ENCODE measurements at places on chromosomes 4 and X.

- DNase-seq: no peak
Measured at GRCh38 chr4:89860971-89861370, 24.0 kb upstream of the SNCA start.

DNA sequence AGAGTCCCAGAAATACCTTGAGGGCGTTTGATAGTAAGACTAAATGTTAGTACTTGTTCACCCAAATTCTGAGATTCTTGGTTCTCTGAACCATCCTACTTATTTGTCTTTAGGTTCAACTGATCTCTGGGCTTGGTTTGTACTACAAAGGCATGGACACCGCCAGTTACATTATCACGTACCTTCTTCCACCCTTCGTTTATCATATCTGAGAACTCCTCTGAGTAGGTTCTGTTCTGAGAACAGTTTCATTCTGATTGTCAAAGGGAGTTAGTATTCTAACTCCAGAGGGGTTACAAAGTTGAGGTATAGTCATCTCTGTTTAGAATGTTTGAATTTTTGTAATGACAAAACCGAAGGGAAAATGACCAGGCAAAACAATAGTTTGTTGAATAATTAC, 19.3 kb downstream of the ZFX start:
- no peak for DNase-seq

DNA sequence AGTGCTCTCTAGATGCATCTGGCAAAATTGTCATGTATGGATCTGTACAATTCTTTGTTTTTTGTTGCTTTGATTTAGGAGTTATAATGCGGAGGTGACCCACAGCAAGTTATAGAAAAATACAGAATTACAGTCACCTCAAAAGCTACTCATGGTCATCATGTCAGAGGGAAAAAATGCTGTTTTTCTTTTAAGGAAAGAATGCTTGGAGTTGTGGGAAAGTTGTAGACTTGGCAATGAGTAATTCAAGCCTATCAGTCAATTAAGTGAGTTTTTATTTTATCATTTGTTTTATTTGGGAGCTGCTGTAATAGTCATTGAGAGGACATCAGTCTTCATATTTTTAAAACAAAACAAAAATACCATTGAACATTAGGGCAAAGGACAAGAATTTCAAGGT, 16.4 kb downstream of the FHL1 start:
- no peak for DNase-seq

DNA sequence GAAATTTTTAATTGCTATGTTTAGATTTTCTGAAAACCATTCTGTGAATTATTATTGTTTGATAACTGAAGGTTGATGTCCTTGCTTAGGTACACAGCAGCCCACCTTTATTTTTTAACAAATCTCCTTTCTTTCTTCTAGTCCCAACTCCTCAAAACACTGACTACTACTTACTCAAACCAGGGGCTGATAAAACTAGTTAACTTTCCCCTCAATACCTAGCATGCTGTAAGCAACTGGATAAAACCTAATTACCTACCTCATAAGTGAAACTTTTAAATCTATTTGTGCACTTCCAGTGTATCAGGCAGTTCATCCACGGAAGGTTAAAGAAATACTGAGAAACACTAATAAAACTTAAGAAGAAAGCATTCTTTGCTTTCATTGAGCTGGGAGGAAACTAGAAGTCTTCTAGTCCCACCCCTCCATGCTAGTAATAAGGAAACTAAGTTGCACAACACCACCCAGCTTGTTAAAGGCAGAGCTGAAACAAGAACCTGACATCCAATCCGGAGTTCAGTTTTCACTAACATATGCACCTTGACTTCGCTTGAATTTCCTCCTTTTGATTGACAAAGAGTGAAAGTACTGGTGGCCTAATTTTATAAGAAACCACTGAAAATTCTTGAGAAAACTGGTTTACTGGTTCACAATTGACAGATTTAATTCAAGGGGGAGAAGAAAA, 180.2 kb upstream of the TET2 start:
- no peak for DNase-seq

DNA sequence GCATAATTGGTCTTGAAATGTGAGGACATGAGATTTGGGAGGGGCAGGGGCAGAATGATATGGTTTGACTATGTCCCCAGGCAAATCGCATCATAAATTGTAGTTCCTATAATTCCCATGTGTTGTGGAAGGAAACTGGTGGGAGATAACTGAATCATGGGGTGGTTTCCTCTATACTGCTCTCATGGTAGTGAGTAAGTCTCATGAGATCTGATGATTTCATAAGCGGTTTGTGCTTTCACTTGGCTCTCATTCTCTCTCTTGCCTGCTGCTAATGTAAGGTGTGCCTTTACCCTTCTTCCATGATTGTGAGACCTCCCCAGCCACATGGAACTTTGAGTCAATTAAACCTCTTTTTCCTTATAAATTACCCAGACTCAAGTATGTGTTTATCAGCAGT, 2595.9 kb downstream of the PCDH7 start:
- no peak for DNase-seq

GRCh38 chr4:92455951-92456350, 152.2 kb downstream of the GRID2 start:
- DNase-seq: no peak

DNA sequence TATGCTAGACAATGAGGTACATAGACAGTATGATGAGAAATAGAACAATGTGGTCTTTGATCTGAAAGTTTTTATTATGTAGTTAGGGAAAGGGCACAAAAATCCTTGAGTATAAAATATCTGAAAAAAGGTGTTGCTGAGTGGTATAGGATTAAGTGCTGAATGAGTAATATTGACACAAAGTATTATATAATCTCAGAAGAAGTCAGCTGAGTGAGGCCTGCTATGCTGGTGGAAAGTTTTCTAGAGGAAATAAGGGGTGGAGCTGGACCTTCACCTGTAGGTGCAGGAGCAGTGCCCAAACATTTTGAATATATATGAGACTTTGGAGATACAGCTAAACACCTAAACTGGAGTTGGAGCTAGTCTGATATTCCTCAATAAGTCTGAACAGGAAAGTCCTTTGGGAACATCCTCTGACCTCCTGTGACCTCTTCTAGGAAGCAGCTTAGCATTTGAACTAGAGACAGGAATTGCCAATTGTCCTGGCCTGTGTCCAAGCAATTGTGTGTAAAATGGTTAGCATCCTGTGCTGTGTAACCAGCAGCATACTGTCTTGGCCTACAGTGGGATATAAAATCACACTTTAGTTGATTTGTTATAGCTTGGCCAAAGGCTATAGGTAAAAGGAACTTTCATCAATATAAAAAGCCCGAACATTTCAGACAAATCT, 285.3 kb downstream of the ANKRD50 start:
- no peak for DNase-seq

Data from activated T-helper 1 cell treated with Interleukin-2 at 50 U/mL for 16 hours (primary cell).